ENCODE measurements at places on chromosomes 3 and 15.

- no peak for DNase-seq
Observed at GRCh38 chr15:73809728-73810501, 56.8 kb upstream of the INSYN1 start.

DNA sequence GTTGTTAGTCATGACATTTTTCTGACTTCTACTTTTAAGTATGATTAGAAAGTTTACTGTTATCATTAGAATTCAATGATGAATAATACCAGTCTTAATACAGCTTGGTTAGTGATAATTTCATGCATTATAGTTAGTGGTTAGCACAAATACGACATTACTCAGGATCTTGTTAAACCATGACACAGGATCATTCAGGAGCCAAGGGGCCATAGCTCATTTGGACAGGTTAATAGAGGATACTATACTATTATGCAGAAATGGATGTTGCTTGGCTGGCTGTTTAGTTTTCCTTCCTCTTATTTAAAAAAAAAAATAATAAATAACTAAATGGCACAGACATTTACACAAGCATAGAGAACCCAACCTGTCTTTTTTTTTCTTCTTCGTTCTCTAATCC is 55.5 kb downstream of the NSUN3 start:
- DNase-seq, result no peak

- DNase-seq, result no peak
Observed at GRCh38 chr15:57079446-57079845, 161.0 kb downstream of the TCF12 start.

GRCh38 chr3:52290596-52291507 is 3.2 kb downstream of the GLYCTK start:
- no peak for DNase-seq

DNA sequence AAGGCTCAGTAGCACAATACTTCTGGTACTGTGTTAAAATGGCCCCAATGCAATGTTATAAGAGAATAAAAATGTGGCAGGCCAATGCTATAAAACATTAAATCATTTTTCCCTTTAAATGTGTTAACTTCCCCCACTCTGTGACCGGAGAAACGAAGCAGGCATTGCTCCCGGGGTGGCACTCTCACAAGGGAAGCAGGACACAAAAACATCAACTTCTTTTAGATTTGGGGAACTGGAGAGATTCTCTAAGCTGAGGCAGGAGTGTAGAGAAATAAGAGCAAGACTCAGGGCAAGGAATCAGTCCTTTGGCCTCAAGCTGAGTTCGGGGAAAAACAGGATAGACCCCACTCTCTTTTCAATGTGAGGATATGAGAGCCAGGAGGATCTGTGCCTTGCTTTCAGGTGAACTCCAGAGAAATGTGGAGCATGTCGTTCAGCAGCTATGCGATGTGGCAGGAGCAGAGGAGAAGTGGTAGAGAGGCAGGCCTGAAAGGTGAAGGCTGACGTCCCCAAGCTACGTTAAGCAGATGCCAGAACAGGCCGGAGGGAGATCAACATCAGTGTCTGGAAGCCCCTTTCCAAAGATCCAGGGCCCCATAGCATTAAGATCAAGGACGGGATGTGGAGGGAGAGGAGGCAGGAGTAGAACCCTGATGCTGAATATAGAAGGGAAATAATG is 160.2 kb downstream of the PLD1 start:
- no peak for DNase-seq

GRCh38 chr3:7764115-7764514 is 737.5 kb upstream of the LMCD1 start:
- DNase-seq, result no peak

GRCh38 chr3:41075975-41076374 is 123.3 kb upstream of the CTNNB1 start:
- DNase-seq, result no peak

DNA sequence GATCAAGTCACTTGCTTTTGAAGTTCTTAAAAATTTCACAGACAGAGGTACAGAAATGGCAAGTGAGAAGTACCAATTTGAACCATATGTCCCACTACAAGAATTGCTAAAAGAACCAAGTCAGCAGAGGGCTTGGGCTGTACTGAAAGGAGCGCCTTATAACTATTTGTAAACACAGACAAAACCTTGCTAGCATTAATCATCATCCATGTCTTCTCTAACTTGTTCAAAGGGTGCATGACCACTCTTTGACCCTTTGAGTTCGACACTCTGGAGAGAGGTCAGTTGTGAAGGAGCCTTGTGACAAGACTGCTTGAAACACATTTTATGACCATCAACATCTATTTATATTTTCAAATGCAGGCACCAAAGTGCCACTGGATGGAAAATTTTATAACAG is 191.7 kb downstream of the PDZRN3 start:
- DNase-seq, result no peak

- no peak for DNase-seq
Observed at GRCh38 chr3:47847801-47848518, 45.0 kb downstream of the DHX30 start.

GRCh38 chr15:57297630-57298029 is 78.7 kb upstream of the CGNL1 start:
- no peak for DNase-seq

GRCh38 chr3:38916706-38917105 is 100.7 kb upstream of the SCN10A start:
- no peak for DNase-seq

- DNase-seq, result no peak
Observed at GRCh38 chr3:151538456-151539393, 77.9 kb upstream of the IGSF10 start.

- no peak for DNase-seq
Observed at GRCh38 chr15:84669726-84670125, 11.7 kb upstream of the NMB start.

- DNase-seq, result no peak
Observed at GRCh38 chr15:86854176-86854575, 774.5 kb downstream of the AGBL1 start.

GRCh38 chr3:143755978-143756377 is 92.3 kb downstream of the SLC9A9 start:
- DNase-seq, result no peak

- no peak for DNase-seq
Observed at GRCh38 chr3:70049761-70050160, 50.2 kb downstream of the SAMMSON start.

- DNase-seq, result no peak
Observed at GRCh38 chr3:125214738-125215137, 2.2 kb upstream of the SLC12A8 start.

DNA sequence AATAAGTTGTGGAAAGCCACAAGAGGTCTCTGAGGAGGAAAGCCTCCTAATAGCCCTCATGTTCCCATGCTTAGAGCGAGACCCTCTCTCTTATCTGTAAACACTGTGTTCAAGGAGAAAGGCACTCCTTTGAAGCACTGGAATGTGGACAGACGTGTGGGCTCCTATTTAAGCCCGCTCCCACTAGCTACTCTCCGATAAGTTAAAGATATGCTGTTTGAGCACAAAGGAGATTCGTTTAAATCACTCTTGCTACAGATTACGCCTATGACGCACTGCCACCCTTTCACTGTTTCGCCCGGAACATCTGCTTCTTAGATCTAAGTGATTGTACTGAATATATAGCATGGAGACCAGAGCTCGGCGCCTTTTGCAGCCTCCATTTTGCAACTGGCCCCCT is 57.8 kb upstream of the FAM3D start:
- no peak for DNase-seq

DNA sequence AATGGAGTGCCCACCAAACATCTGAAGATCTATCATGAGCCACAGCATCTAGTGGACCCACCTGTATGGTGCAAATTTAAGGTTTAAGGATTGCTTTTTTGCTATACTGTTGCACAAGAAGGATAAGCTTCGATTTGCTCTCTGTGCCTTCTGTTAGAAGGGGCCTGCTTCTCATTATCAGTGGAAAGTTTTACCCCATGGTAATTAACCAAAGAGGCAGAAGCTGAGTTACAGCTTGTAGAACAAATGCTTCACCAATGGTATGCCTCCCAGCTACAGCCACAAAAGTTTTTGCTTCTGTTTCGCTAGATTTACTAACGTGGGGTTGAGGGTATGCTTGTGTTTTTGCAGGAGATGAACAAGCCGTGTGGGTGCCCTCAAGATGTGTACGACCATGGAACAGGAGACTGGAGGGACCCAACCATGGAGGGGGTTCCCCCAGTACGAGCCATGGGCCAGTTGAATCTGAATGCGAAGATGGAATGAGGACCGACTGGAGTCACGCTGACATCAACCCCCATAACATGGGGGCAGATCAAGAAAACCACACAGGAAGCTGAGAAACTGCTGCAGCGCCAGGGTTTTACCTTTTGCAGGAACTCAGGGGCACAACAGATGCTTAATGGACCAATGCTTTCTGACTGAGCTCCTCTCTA is 43.5 kb downstream of the ACAD9 start:
- peak; percentile 18 for DNase-seq

DNA sequence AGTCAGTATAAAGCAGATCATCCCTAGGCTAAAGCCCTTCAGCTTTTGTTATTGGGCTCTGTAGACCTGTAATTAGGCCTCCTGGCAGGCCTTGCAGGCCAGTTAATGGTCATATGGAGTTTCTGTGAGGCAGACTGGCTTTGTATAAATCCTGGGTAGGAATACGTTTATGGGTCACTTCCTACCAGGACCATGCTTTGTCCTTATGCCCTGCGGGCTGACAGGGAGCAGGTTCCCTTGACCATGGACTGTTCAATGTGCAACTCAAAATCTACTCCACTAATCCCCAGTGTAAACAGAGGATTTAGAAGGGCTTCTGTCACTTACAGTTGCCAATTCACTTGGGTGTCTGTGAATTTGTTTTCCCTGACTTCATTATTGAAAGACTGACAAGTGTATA is 202.7 kb upstream of the MLF1 start:
- DNase-seq, result no peak

GRCh38 chr3:88661433-88661824 is 446.0 kb upstream of the EPHA3 start:
- DNase-seq, result no peak

GRCh38 chr3:177484206-177484605 is 286.9 kb upstream of the TBL1XR1 start:
- no peak for DNase-seq

GRCh38 chr3:44265815-44266214 is 24.1 kb downstream of the TOPAZ1 start:
- DNase-seq, result no peak

- DNase-seq, result no peak
Observed at GRCh38 chr3:119939077-119939476, 155.2 kb downstream of the GSK3B start.

DNA sequence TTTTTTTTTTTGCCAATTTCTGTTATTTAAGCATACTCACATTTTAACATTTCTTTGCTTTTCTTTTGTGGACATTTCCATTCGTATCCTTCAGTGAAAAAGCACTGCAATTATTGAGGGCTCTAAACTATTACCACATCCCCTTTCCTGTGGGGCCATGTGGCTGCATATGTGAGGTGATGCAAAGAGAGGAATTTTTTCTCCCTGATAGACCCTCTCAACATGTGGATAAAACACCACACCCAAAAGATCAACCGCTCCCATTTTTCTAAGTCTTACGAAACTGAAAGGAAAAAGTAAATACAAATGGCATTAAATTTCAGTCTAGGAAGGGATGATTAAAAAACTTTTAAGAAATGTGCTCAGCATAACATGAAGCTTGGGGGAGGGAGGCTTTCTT is 68.8 kb downstream of the DNAJC13 start:
- no peak for DNase-seq

DNA sequence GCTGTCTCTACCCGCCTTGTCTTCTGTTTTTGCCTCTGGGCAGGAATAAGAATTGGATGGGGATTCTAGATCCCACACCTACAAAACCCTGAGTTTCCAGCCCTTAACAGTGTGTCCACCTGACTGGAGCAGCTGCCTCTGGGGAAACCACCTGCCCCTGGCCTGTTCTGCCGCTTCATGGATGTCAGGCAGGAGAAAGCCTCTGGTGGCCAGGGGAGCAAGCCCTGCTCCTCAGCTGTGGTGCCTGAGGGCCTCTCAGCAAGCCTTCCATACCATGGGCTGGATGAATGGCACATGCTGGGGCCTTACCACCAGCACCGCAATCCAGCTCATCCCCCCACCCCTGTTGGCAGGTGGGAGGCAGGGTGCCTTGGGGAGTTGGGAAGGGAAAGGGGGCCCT is 5.3 kb upstream of the CPNE9 start:
- DNase-seq, result no peak

DNA sequence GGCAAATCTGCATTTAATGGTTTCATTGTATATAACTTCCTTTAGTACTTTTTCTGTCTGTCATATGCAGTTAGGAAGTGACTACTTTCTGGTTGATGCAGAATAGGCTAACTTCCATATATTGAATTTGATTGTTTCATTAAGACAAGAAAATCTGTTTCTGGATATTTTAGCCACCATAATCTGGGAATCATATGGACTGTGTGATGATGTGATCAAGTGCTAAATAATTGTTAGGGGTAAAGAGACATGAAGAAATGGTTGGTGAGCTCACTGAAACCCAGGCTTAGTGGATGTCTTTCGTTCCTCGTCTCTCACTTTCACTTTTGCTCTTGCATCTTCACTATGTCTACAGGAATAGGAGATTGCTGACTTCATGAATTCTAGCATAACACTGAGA is 3.5 kb upstream of the MNS1 start:
- DNase-seq, result no peak

DNA sequence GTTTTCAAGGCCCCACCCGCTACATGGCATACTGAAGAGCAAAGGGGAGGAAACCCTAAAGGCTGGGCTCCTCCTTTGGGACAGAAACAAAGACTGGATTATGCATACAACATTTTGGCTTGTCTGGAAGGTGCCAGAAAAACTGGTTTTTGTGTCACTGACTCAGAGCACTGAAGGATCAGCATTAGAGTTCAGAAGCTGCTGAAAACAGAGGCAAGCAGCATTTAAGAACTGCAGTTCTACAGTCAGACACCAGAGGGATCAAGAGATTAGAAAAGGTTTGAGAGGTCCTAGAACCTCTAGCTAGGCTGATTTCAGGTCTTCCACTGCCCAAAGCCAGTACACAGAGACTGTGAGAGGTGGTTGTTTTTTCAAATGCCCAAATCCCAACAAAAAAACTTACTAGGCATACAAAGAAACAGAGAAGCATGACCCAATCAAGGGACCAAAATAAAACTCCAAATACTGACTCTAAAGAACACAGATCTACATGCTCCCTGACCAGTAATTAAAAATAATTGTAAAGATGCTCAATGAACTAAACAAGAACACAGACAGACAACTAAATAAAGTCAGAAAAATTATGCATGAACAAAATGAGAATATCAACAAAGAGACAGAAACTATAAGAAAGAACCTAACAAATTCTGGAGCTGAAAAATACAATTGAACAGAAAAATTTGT is 91.2 kb downstream of the SENP2 start:
- DNase-seq, result no peak

GRCh38 chr3:16079519-16079918 is 95.0 kb upstream of the GALNT15 start:
- no peak for DNase-seq

- no peak for DNase-seq
Observed at GRCh38 chr3:195162033-195162669, 108.8 kb downstream of the XXYLT1 start.

GRCh38 chr3:157410945-157411344 is 25.7 kb upstream of the PTX3 start:
- no peak for DNase-seq

- no peak for DNase-seq
Observed at GRCh38 chr3:13710251-13710650, 161.3 kb downstream of the FBLN2 start.

All from activated CD8-positive, alpha-beta memory T cell treated with anti-CD3 and anti-CD28 coated beads for 1 hour (primary cell).